ENCODE measurements at places on chromosomes 4 and X.

DNA sequence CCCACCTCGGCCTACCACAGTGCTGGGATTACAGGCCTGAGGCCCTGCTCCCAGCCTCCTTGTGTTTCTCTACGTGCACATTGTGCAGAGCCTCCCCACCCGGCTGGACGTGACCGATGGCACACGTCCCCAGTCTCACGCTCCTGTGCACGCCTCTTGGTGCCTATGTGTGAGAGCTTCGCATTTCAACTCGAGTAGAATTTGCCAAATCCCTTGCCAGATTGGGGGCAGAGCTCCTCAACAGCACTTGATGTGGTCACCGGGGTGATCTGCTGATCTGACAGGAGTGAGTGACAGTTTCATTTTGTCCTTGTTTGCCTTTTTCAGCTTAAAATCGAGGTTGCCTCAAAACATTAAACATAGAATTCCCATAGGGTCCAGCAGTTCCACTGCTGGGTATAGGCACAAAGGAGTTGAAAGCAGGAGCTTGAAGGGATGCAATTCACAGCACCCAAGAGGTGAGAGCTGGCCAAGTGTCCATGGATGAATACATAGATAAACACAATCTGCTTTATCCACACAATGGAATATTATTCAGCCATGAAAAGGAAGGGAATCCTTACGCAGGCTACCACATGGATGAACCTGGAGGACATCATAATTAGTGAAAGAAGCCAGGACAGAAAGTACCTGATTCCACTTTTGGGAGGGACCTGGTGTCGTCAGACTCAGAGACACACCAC is 17.6 kb downstream of the TMEM187 start:
- no peak for DNase-seq

- no peak for DNase-seq
Observed at GRCh38 chr4:165602621-165603020, 223.8 kb downstream of the CPE start.

DNA sequence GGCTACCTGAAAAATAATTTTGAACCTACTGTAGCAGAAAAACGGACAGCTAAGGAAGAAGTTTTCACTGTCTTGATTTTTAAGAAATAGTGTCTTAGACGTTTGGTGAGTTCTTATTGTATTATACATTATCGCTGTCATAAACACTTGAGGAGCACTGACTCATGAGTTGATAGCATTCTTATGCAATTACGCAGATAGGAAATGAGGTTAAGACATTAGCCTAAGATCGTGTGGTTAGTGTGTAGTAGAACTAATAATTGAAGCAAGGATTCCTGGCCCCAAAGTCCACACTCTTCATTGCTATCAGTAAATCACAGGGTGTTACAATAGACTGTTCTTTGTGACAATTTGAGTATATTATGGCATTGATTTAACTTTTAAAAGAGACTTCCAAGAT is 238.1 kb downstream of the ARAP2 start:
- DNase-seq = peak; percentile 18

- no peak for DNase-seq
Observed at GRCh38 chr4:40723728-40724127, 26.0 kb upstream of the NSUN7 start.

DNA sequence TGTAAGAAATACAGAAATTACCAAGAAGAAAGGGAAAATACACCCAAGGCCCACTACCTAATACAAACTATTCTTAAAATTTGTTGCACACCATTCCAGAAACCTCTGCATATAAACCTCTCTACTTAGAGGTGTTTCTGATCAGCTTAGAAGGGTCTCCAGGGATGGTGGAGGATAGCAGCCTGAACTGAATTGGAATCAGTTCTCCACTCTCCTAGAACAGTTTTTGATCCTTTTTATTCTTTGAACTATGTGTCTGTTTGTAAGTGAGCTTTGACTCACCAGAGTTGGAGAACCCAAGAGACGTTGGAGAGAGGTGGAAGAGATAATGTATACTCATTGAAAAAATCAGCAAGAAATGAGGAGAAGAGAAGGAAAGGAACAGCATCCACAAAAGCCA is 96.6 kb upstream of the OTUD4 start:
- DNase-seq = no peak

DNA sequence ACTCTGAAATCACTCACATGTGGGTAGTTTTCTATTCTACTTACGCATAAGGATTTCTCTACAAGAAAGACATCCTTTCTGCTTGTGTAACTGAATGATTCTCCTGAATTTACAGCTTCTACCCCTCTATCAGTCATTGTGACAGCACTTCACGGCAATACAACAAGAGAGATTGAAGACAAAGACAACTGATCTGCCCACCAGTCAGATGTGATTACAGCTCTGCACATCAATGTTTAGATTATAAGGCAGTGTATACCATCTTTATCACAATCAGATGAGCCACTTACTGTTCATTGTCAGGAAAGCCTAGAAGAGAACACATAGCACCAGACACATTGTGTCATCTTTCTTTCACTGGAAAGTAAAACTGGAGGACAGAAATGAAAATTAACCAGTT is 324.4 kb downstream of the CENPC start:
- DNase-seq = no peak

- no peak for DNase-seq
Observed at GRCh38 chr4:124386648-124387047, 325.9 kb downstream of the ANKRD50 start.

DNA sequence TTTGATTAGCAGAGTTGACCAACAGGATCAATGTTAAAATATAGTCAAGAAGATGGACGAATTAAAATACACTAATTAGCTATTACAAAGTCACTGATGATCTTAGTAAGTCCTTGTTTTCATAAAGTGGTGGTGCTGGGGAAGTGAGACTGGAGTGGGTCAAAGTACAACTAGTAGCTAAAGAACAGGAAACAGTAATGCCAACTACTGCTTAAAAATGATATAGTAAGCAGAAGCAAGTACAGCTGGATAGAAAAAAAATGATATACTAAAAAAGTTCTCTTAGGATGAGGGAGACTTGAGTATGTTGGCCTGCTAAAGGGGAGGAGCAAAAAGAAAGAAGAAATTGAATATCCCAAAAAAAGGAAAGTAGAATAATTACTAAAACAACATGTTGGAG is 580.8 kb upstream of the FTHL17 start:
- no peak for DNase-seq

GRCh38 chr4:11053601-11054220 is 369.1 kb upstream of the CLNK start:
- no peak for DNase-seq

DNA sequence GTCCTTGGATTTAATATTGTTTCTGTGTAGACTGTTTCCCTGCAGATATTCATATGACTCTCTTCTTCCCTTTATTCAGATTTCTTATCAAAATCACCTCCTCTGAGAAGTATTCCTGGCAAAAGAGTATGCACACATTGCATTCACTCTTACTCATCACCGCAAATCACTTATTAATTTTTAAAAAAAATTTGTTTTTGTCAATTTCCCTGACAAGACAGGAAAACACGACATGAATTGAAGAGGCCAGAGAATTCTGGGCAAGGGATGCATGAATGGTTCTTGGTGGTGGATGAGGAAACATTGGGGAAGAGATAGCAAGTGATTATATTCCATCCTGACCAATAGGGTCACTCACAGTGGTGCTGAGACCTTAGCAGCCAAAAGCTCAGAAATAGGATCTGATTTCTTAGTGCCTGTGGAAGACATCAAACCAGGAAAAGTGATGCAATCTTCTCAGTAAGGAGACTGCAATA is 522.5 kb upstream of the AGA start:
- DNase-seq = no peak

DNA sequence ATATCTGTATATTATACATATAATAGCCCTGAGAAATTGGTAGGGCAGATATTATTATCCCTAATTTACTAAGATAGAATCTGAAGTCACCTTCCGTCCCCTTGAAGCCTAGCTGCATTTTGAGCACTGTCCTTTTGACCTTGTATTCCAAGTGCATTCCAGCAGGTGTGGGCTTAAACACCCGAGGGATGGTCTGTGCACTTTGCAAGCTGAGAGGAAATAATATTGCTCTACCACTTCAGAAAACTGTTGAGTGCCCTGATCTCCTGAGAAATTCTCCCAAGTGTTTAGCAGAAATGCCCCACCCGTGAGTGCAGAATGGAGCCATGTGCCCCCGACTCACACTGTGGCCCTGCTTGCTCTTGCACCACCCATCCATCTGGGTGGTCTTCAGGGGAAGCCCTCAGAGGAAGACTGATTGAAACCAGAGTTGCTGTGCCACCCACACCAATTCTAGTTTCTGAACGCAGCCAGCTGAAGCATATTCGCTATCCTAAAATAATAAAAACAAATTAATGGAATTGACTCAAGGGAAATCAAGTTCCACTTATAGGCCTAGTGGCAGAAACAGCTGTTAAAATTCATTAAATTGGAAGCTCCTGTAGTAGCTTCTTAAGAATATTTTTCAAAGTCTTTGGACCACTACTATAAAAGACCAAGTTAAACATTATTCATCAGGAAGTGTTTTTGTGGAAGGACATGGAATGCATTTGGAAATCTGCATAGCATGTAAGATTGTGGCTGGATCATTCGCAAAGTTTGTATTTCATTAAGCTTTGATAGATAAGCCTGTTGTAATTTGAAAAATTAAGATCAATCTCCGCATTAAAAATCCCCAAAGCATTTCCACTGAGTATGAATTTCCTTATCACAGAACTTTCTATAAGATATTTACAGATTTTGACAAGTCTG is 41.3 kb upstream of the PRKG2 start:
- no peak for DNase-seq

DNA sequence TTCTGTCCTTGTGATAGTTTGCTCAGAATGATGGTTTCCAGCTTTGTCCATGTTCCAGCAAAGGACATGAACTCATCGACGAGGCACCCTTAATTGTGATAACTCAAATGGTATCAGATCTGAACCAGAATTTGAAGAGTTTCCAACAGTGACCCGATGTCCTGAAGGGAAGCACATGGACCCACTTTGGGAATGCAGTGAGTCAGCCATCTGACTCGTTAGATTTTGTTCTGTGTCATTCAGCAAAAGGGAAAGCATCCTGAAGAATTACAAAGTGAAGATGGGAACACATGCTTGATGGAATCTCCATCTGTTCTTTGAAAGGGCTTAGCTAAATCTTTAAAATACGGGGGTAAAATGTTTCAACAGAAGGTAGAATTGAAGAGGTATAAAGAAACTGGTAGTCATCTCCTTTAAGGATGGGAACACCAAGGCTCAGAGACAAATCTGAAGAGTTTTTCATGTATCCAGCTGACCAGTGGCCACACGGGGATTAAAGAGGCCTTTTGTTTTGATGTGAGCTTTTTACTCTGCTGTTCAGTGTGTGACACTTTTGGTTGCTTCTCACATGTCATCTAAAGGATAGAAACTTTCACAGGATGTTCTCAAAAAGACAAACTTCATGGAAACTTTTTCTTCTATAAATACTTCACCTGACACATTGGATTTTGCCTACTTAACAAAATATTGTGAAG is 393.8 kb downstream of the INPP4B start:
- no peak for DNase-seq

DNA sequence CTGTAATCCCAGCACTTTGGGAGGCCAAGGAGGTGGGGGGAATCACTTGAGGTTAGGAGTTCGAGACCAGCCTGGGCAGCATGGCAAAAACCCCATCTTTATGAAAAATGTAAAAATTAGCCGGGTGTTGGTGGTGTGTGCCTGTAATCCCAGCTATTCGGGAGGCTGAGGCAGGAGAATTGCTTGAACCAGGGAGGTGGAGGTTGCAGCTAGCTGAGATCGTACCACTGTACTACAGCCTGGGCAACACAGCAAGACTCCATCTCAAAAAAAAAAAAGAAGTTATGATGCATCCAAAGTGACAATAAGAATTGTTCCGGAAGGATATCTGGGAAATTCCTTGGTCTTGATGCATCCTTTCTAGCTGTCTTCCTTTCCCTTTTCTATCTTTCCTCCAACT is 7.3 kb downstream of the NOCT start:
- DNase-seq = no peak

DNA sequence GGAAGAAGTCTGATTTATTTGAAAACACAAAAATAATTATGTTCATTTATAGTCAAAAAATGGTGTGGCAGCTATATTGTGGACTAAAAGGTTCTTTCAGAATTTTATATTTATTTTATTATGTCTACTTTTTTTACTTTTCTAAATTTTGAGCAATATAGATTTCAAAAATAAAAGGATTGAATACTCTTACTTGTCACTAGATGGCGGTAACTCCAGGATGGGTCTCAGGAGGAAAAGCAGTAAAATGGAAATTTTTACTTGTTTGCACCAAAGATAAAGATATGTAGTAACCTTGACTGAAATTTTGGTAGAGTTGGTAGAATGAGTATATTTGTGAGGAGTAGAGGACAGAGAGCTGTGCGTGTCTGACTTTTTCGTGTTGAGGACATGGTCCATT is 14.5 kb upstream of the DACH2 start:
- no peak for DNase-seq

- DNase-seq = no peak
Observed at GRCh38 chrX:54708404-54708803, 89.7 kb downstream of the ITIH6 start.
